ENCODE measurements at places on chromosomes 5 and 9.

- DNase-seq = no peak
Measured at GRCh38 chr9:26012797-26013196, 334.6 kb upstream of the TUSC1 start.

DNA sequence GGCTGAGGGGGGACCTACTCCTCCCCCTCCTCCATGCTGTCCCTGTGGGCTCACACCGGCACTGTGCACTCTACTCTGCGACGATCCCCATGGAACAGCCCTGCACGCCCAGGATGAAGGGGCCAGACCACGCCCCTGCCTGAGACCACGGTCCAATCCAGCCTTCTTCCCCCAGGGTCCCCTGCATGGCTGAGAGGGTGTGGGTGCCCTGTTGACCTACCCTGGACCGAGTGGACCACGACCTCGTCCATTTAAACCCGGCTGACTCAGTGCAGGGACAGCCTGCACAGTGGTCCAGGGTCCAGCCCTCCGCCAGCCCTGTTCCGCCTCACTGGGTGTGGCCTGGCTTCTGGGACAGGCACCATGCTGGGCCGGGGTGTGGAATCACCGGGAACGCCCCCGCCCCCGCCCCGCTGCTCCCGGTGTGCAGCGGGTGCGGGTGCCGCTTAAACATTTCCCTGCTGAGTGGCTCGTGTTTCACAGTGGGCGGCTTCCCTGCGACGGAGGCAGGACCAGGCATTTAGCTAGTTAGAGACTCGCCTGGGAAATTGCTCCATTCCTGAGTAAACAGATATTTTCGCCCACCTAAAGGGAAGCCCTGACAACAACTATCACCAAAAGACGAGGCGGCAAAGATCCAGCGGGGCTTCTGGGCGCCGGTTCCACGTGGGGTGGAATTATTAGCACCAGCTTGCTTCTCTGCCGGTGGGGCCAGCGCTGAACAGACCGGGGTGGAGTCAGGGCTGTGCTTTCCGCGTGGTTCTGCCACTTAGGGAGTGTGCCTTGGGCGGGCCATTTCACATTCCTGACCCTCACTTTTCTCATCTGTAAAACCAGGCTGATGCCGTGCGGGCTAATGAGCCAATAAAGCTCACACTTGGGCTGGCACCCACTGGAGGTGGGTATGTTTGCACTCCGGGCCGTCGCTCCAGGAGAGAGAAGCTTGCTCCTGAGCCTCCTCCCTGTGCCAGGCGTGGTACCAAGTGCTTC, 22.6 kb downstream of the DBH start:
- no peak for DNase-seq

DNA sequence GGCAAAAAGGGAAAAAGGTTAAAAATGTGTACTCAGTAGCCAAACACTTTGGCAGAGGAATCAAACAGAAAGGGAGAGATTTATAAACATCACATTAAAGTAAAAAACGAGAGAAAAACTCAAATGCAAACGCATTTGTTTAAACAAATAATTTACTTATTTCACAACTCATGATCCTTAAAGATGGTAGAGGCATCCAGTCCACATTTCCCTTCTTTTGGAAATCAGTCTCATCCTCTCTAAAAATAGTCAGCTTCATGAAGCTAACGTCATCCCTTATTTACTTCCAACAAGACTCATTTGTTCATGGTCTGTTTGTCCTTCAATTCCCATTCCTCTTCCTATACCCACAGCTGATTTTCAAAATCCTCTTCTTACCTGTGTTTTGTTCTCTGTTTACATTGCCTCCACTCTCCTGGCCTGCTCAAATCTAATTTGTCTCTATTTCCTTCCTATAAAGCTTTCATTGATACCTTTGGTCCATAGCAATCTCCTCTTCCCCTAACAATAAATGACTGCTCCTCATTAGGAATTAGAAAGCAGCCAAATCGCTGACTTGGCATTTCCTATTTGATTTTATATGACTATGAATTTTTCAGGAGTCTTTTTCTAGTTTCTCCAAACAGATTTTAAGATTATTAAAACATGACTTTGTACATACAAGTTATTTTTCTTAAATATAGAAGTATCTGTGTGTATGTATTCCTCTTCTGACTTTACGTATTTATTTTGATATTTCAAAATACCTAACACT, 805.3 kb downstream of the TLE1 start:
- no peak for DNase-seq

GRCh38 chr5:1436681-1437080, 8.6 kb downstream of the SLC6A3 start:
- DNase-seq = no peak

DNA sequence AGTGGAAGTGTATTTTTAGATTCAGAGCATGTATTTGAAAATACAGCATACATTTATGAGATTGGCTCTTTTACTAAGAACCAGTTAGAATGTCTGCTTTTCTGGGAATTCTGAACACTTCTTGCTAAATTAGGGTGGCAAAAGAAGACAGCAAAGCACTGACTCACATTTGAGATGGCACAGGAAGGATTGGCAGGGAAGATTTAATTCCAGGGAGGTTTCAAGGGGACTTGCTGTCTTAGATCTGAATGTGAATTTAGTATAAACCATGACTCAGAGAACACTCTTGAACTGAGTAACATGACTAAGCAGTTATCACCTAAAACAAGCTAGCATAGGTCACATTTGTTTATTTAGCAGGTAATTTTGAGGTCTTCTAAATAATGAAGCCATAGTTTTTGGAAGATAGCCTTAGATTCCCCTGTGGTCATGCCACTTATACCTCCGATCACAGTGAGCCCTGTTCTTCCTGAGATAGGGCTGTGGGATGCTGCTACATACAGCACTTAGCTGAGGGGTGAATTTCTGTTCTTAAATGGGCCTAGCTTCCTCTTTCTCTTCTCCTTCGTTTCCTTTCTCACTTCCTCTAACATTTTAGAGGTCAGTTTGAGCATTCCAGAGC, 173.8 kb downstream of the PCSK1 start:
- DNase-seq = no peak

DNA sequence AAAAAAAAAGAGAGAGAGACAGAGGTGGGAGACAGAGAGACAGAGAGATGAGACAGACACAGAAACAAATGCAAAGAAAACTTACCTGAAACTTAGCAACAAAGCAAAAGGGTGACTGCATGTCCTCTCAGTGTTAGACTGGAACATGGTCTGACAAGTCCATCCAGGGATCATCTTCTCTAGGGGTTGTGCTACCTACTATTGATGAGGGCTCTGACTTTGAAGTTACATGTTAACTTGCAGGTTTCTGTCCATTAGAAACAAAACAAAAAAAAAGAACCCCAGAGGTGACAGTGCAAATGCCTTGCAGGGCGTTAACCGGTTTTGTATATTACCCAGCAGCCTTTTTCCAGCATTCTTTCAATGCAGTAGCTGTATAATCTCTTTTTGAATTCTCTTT, 13.6 kb upstream of the SPARC start:
- no peak for DNase-seq

- DNase-seq = no peak
Measured at GRCh38 chr9:93224591-93224990, 40.7 kb downstream of the WNK2 start.

- no peak for DNase-seq
Measured at GRCh38 chr9:126226991-126227936, 99.4 kb upstream of the MVB12B start.

GRCh38 chr5:154196955-154197652, 6.6 kb downstream of the GALNT10 start:
- no peak for DNase-seq

DNA sequence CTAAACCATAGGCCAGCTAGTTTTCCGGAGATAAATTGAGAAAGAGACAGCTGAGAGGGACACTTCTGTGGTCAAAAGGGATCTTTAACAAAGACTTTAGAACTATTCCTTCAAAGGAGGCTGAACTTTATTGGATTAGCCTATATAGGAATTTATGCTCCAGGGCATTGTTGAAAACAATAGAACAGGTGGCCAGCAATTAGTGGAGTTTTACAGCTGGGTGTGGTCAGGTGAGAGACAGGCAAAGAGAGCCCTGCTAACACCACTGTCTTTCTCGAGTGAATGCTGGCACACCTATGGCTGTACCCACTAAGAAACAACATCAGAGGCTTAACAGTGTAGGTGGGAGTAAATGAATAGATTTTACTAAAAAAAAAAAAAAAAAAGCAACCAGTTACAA, 16.7 kb upstream of the TLR4 start:
- DNase-seq = no peak

GRCh38 chr9:82604947-82605656, 457.8 kb downstream of the RASEF start:
- no peak for DNase-seq

- DNase-seq = no peak
Measured at GRCh38 chr5:34656001-34656699, at the start of gene RAI14. Gene RAI14 (plus strand): TSS chr5:34656328. CDS start chr5:34686920, 30,592 bp downstream.

- DNase-seq = no peak
Measured at GRCh38 chr5:83531661-83532060, 60.1 kb downstream of the VCAN start.

- no peak for DNase-seq
Measured at GRCh38 chr5:1933364-1934055, 50.8 kb upstream of the IRX4 start.

- DNase-seq = no peak
Measured at GRCh38 chr9:84325347-84325973, 15.1 kb downstream of the SLC28A3 start.

GRCh38 chr9:751137-752051, 90.1 kb upstream of the DMRT1 start:
- DNase-seq = no peak

- no peak for DNase-seq
Measured at GRCh38 chr5:77947041-77947428, 170.9 kb upstream of the TBCA start.

GRCh38 chr5:173705512-173706044, 89.1 kb upstream of the BOD1 start:
- no peak for DNase-seq

DNA sequence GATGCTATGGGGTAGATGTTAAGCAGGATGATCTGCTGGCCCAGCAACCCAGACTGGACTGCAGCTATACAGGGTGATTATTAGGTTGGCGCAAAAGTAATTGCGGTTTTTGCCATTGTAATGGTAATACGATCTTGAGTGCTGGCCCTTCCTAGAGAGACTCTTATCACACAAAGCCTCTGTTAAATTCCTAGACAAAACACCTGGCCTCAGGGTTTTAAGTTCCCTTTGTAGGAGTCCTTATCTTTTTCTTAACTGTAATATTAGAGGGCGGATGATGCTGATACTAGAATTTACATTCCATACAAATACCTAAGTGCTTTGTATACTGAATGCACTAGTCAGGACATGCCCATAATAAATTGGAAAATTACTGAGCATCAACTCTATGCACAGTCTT, 222.2 kb downstream of the NDUFS4 start:
- no peak for DNase-seq

- no peak for DNase-seq
Measured at GRCh38 chr5:98296426-98296825, 477.0 kb upstream of the RGMB start.

- no peak for DNase-seq
Measured at GRCh38 chr5:95969651-95970358, 8.2 kb upstream of the ELL2 start.

- no peak for DNase-seq
Measured at GRCh38 chr9:27154908-27155307, 45.9 kb downstream of the TEK start.

- DNase-seq = no peak
Measured at GRCh38 chr9:22682961-22683699, 236.5 kb downstream of the DMRTA1 start.

- DNase-seq = no peak
Measured at GRCh38 chr5:126693806-126694205, 83.1 kb upstream of the LMNB1 start.

DNA sequence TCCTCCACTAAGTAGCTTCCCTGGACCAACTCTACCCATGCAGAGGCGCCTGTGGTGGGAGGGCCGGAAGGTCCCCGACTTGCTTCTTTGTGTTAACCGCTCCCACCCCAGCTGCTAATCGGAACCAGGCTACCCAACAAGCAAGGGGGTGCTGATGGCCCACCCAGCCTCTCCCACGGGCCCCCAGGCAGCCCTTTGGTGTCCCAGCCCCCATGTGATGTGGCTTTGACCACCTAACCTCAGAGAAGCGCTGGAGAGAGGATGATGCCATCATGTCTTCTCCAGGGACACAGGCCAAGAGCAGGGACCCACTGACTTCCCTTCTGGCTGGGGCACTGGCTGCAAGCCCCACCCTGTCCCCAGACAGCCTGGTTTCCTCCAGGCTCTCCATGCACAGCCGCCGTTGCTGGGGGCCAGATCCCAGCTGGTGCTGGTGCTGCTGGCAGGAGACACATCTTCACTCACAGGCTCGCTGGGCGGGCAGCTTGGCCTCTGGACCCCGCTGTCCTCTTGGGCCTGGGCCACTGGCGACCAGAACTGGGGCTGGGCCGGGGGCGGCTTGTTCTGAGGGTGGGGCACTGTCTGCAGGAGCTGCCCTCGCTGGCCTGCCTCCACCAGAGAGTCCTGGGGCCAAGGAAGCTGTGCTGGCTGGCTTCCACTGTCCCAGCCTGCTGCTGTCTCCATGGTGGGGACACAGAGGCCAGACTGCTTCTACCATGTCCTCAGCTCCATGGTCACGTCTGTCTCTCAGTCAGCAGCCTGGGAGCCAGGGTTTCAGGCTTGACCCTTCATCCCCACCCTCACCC, 27.8 kb downstream of the LAMC3 start:
- DNase-seq = no peak

DNA sequence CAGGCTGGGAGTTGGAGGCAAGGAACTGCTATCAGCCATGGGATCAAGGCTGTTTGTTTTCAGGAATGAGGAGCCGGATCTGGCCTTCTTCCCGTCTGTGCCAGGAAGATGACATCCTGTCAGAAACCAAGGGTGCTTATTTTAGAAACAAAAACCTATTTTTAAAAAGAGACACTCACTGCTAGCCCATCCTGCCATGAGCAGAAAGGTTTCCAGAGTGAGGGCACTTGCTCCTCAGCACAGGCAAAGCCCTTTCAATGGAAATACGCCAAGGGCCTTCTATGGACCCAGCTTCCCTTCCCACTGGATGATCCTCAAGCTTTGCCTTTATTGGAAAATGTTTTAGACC, 132.6 kb upstream of the FSTL4 start:
- DNase-seq = no peak

DNA sequence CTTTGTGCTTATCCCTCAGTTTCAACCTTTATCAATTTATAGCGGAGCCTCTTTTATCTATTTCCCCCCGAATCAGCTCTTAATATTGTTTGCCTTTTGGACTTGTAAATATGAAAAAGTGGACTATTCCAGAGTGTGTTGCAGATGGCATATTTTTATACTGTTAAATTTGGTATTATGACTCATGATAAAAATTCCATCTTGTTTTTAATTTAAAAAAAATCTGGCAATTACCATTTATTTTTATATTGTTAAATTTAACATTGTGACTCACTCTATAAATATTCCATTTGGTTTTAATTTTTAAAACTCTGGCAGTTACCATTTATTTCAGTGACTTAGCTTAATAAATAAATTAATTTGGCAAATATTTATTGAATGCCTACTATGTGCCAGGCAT, 37.5 kb downstream of the RBM27 start:
- no peak for DNase-seq

Data from stimulated activated CD4-positive, alpha-beta T cell treated with anti-CD3 and anti-CD28 coated beads, TNF-alpha, amount 100 ng/mL, for 1 hour (primary cell).